WERI-Rb-1 (cell line): ENCODE measurements at places on chromosomes 5 and 9.

GRCh38 chr9:121216271-121216805 is 14.7 kb upstream of the RAB14 start:
- no peak for DNase-seq

DNA sequence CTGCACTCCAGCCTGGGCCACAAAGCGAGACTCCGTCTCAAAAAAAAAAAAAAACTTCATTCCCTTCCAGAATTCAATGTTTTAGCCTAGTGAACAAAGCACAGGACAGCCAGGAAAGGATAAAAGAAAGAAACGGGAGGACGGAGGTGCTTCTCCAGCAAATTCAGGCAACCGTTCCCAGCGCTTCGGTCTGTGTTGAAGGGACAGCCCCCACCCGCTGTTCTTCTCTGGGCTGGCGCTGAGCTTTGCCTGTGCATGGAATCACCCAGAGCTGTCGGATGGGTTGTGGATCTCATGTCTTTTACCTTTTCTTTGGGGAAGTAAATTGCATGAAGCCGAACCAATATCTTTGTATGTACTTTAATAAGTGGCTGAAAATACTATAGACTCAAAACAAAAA is 248.4 kb upstream of the IRX2 start:
- no peak for DNase-seq

DNA sequence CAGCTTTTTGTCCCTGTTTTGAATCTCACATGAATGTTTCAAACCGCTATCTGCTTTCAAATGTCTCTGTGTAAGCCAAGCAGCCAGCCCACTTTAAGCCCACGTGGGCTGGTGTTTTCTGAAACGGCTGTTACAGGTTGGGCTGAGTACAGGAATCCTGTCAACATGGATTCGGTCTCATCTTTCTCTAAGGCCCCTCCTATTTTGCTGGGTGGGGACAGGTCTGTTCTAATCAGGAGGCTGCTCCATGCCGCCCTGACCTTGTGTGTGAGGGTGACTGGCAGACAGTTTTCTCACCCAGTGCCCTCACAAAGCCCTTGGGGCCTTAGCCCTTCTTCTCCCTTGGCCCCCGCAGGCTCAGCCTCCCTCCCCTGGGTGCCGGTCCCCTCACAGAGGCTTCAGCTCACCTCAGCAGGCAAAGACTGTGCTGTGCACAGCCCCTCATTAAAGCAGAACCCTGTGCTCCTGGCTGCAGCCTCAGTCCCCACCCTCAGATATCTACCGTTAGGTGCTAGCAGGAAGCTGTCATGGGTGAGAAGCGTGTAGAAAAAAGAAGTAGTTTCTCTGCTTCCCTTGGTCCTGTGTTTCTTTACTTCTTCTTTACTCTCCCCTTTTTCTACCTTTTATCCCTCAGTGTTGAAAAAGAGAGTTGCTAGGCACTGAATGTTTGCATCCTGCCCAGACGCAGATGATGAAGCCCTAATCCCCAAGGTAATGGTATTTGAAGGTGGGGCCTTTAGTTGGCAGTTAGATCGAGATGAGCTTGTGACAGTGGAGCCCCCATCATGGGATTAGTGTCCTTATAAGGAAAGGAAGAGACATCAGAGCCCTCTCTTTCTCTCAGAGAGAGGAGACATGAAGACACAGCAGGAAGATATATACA is 205.7 kb downstream of the ADAMTS12 start:
- DNase-seq: no peak

DNA sequence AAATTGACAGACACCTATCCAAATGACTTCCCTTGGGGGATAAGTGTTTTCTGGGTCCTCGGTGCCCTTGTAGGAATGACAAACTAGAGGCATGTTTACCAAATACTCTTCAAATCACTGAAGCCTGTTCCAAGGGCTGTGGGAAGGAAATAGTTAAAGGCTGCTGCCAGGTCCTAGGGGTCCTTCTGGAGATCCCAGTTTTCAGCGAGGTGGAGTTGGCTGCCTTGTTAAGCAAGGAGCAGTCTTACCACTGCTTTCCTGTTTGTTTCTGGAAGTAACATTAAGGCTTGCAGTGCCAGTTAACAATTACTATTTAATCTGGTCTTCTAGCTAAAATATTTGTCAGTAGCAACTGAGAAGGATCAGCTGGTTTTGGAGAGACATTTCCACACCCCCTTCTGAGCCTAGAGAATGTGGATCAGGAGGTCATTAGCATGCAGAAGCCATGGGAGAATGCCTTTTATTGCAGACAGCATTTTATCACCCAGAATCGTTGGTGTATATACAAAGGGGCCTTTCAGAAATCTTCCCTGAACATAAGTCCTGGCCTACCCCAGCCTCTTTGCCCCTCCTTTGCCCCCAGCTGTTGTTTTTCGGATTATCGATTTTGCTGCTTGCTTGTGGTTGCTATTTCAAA is 238.8 kb downstream of the DMAC1 start:
- DNase-seq: no peak

DNA sequence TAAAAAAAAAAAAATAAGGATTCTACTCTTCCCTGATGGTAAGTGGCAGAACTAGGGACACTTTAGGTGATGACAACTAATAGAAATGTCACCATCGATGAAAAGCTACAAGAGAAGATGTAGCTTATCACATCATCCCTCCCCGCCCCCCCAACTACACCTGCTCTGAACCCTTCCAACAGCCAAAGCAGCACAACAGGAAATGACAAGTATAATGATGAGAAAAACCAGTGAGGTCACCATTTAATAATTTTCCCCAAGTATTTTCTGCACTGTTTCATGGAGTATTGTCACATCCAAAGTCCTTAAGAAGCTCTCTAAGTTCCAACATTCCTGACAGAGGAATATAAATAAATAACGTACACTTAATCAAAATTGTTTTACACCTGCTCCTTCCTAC is 221.4 kb downstream of the EFNA5 start:
- no peak for DNase-seq

- DNase-seq: no peak
Measured at GRCh38 chr5:95327211-95327610, 42.3 kb upstream of the MCTP1 start.

- DNase-seq: no peak
Measured at GRCh38 chr9:37719526-37719925, 34.1 kb upstream of the TRMT10B start.

DNA sequence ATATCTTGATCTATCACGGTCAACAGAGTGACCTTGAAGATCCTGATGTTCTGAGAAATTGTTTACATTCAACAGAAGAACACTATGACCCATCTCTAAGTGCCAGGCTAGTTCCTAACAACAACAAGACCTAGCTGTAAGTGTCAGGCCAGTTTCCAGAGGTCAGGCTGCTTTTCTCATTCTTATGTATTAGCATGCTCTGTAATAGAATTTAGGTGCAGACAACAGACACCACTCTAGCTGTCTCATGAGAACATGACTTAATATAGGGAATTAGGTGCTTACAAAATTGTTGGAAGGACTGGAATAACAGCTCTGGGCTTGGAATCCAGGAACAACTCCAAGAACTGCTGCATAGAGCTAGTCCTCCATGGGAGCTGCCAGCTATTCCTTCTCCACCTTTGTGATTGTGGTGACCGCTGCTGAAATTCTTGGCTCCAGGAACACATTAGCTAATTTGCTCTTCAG is 138.7 kb downstream of the SNX18 start:
- no peak for DNase-seq

DNA sequence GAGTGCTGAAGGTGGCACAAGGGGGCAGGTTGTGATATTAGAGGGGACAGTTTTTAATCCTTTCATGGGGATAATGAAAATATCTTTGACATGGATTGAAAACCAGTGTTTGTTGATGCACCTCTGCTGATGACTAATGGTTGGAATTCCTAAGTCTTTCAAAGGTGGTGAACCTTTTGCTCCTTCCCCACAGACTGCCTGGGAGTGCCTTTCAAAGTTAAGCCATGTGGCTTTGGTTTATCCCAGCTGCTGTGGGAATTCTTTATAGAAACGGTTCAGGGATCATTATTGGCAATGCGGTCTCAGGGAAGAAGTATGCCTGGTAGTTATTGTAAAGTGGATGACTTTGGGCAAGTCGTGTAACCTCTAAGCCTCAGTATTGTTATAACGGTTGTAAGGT is 45.7 kb downstream of the PIP5K1B start:
- DNase-seq: no peak

- DNase-seq: no peak
Measured at GRCh38 chr5:167872791-167873190, 418.7 kb upstream of the WWC1 start.

- DNase-seq: no peak
Measured at GRCh38 chr9:128809831-128810230, 8.5 kb upstream of the ENDOG start.

- no peak for DNase-seq
Measured at GRCh38 chr9:79185866-79186265, 385.9 kb upstream of the TLE4 start.

DNA sequence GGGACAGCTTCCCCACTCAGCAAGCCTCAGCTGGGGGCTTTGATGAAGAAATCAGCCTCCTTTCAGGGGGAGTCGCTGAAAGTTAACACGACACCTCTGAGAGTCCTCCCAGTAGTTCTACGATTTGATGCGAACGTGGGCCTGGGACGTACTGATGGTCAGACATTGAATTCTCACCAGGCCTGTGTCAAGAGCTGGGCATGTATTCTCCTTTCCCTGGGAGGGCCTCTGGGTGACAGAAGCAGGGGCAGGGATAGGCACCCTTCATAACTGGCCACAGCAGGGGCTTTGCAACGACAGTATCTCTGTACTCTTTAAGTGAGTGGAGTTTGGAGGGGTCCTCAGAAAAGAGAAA is 15.6 kb upstream of the COL5A1 start:
- no peak for DNase-seq

- DNase-seq: no peak
Measured at GRCh38 chr5:161373345-161373707, 173.2 kb downstream of the GABRB2 start.

DNA sequence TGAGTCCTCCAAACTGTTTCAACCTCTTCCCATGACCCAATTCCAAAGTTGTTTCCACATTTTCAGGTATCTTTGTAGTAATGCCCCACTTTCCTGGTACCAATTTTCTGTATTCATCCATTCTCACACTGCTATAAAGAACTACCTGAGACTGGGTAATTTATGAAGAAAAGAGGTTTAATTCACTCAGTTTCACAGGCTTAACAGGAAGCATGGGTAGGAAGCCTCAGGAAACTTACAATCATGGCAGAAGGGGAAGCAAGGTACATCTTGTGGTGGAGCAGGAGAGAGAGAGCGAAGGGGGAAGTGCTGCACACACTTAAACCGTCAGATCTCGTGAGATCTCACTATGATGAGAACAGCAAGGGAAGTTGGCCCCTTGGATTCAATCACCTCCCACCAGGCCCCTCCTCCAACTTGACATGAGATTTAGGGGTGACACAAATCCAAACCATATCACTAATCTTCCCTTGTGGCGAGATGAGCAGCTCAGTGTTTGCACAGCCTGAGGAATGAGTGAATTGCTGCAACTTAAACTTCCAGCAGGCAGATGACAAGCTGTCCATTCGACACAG is 42.9 kb downstream of the TRIP13 start:
- peak; percentile 48 for DNase-seq

DNA sequence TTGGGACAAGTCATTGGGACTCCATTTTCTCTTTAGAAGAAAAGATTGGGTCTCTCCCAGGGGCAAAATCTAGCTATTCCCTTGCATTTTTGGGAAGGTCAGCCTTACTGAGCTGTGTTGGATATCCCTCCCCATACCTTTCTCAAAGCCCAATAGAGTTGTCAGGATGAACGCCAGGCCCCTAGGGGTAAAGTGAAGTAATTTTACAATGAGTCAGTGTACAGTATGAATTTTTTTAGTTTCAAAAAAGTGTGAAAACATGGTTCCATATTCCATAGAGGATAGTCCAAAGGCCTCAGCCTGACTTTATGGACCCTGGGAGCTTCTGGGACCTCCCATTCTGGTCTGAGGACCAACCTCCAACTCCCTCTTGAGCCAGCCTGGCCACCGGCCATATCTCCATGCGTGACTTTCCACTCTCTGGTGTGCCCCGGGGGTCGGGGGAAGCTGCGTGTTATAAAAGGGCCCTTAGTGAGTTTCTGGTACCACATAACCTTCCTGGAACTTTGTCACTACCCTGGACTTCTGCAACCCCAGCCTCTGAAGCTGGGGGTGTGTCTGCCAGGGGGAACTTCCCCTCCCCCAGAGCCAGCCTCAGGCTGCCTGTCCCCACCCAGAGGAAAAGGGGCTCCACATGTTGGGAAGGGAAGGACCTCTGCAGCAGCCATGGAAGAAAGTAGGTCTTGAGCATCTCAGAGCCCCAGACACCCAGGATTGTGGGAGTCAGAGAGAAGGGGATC is 52.4 kb upstream of the SYNPO start:
- DNase-seq: no peak

- no peak for DNase-seq
Measured at GRCh38 chr9:21549251-21549765, 67.2 kb upstream of the IFNE start.

GRCh38 chr5:9538504-9538903 is 7.4 kb downstream of the SEMA5A start:
- no peak for DNase-seq

GRCh38 chr9:21434202-21435014 is 5.8 kb upstream of the IFNA1 start:
- DNase-seq: peak; percentile 48

- DNase-seq: no peak
Measured at GRCh38 chr5:123803359-123803758, 291.4 kb downstream of the CSNK1G3 start.

DNA sequence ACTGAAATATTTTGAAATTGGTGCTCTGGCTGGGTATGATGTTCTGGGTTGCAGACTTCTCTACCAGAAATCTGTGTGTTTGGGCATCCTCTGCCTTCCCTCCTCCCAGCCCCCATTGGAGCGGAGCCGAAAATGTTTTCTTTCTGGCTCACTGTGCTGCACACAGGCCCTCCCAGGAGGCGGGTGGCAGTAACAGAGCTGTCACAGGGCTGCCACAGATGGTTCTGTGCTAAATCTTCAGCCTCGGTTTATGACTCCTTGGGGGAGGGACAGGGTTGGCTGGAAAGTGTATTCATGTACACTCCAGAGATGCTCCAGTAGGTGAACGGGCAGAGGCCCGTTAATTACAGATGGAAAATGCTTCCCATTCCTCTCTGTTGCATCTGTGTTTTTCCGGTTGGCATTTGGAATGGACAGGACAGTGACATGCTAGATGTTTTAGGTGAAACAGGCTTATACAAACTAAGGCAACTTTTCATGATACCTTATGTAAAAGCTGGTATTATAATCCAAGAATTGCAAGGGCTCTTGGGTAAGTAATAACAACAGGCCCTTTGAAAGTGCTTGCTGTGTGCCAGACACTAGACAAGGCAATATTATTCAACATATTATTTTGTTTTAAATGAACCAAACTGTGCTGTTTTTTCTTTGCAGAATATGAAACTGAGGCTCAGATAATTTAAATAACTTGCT is 180.2 kb downstream of the ADCY2 start:
- DNase-seq: peak; percentile 76
